Dermis microvascular lymphatic vessel endothelial cell (primary cell): ENCODE measurements at places on chromosomes 6 and 20. TPM values are rescaled to one million over a fixed set of nuclear protein-coding genes. Genes with fewer than 3 reads are reported as not detected.

LSM2 gene
- 29.5 and 39.2 TPM in 2 replicates for total RNA-seq

ZNF311 gene
- total RNA-seq = under 0.01 and 0.13 TPM in 2 replicates

OTOR gene
- total RNA-seq = not detected in 2 replicates

ULBP1 gene
- under 0.01 TPM in 2 replicates for total RNA-seq

ZBTB46 gene
- total RNA-seq = 67.1 and 69.7 TPM in 2 replicates

LTB gene
- 6.4 and 11.8 TPM in 2 replicates for total RNA-seq

C20orf141 gene
- total RNA-seq = not detected in 2 replicates

MYH7B gene
- under 0.01 TPM in 1 of 2 replicates, not detected in the other for total RNA-seq

DEFB132 gene
- total RNA-seq = not detected in 2 replicates

OR11A1 gene
- not detected in 2 replicates for total RNA-seq
